ENCODE measurements at places on chromosomes 3 and 15.

GRCh38 chr3:125050488-125051090 is 5.2 kb downstream of the HEG1 start:
- DNase-seq = peak; percentile 72

- DNase-seq = no peak
These were observed 7.6 kb downstream of the B2M start for GRCh38 chr15:44718927-44719292.

DNA sequence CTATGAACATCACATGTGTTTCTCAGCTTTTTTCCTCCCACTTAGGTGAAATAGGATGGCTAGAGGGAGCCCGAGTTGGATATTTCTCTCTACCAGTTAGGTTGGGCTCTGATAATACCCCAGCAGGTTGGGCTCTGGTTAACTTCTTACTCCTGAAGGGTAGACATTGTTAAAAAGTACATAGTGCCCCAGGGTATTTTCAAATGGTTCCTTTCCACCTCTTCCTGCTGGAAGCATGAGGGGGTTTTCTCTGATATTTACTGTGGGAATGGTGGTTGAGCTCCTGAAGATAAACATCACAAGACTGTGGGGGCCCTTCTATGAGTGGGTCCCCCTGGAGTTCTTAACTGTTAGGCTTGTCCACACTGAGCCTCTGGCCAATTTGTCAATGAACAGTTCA is 36.1 kb upstream of the SPESP1 start:
- DNase-seq = no peak

DNA sequence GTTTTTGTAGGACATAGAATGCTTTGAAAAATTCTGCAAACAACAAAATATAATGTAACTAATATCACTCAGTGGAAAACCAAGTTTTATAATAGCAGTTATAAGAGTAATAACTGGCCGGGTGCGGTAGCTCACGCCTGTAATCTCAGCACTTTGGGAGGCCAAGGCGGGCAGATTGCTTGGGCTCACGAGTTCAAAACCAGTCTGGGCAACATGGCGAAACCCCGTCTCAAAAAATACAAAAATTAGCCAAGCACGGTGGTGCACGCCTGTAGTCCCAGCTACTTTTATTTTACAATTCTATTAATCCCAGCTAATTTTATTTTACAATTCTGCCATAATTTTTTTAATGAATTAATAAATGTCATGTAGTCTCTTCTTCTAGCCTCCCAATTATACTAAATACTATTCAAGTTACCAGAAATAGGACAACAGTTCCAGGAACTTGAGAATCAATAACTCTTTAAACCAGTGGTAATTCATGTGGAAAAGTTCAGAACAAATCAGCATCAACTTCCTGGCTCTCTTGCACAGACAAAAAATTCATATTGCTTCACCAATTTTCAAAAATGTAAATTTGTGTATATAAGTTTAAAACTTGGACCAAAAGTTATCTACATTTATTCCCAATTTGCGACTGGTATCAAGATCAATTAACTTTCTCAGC is 2.2 kb downstream of the DENND4A start:
- DNase-seq = no peak

- no peak for DNase-seq
These were observed 35.6 kb upstream of the MTHFS start for GRCh38 chr15:79932447-79932846.

Data from NCI-H146 (cell line).